ENCODE measurements at places on chromosomes 5 and 9. TPM values are rescaled to one million over a fixed set of nuclear protein-coding genes. Genes with fewer than 3 reads are reported as not detected.

DNA sequence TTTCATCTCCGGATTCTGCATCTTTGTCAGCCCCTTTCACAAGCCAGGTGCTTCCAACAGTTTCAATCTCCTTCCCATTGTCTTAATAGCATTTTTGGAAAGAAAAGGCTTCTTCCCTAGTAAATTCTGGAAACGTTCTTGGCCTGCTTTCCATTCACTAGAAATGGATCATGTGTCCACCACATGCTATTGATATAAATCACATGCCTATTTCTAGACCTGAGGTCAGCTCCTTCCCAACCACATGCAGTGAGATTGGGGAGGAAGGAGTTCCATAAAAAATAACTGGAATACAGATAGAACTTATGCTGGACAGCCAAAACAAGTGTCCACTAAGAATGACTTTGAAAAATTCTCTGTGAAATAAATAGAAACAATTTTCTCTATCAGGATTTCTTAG is 181.6 kb upstream of the TMEM161B start:
- no peaks in the 10 kb centered on the region for H3K36me3 ChIP-seq
- H3K4me1 ChIP-seq, result no peaks in the 10 kb centered on the region
- H3K27me3 ChIP-seq, result peaks cover 19% of the 10 kb centered on the region
- DNase-seq, result no peak
- no peak overlapping the region for H3K27ac ChIP-seq

The PCDHGA11 gene
- not detected for total RNA-seq

The ZNF483 gene
- 2.6 TPM for total RNA-seq

- peaks cover 7% of the 10 kb centered on the region for H3K27me3 ChIP-seq
- no peaks in the 10 kb centered on the region for H3K36me3 ChIP-seq
- H3K27ac ChIP-seq, result no peak overlapping the region
- no peak for DNase-seq
These were observed 610.9 kb downstream of the RAB3C start for GRCh38 chr5:59193616-59194319.

The IL33 gene
- total RNA-seq, result not detected

GRCh38 chr9:4020038-4020754 is 279.7 kb downstream of the GLIS3 start:
- no peaks in the 10 kb centered on the region for H3K36me3 ChIP-seq
- peaks cover 8% of the 10 kb centered on the region for H3K27me3 ChIP-seq
- H3K4me1 ChIP-seq, result peaks cover 4% of the 10 kb centered on the region

The FBP2 gene
- total RNA-seq, result not detected

DNA sequence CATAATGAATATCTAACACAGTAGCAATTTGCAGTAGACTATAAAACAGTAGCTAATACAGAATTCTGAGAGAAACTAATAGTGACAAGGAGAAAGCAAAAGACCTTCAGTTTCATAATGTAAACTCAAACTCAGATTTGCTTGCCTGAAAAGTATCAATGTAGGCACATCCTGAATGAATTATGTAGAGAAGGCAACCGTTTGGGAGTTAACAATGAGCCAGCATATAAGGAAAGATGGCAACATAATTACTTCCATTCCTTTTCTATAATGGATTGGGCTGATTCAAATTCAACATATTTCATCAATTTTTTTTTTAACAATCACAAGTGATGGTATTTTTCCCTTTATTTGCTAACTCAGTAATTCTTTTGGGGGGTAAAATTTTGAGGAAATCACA is 261.6 kb downstream of the SEMA5A start:
- H3K4me1 ChIP-seq, result no peaks in the 10 kb centered on the region
- H3K27me3 ChIP-seq, result no peaks in the 10 kb centered on the region
- H3K36me3 ChIP-seq, result no peaks in the 10 kb centered on the region
- H3K27ac ChIP-seq, result no peak overlapping the region
- DNase-seq, result no peak

The SLC6A18 gene
- total RNA-seq, result not detected

The INSL6 gene
- total RNA-seq, result not detected

GRCh38 chr5:50724262-50724661 is 57.8 kb downstream of the PARP8 start:
- H3K27me3 ChIP-seq, result no peaks in the 10 kb centered on the region
- H3K4me1 ChIP-seq, result peaks cover 77% of the 10 kb centered on the region
- no peak overlapping the region for H3K27ac ChIP-seq

The CBY3 gene
- 0.47 TPM for total RNA-seq

- DNase-seq, result no peak
- peaks cover 2% of the 10 kb centered on the region for H3K27me3 ChIP-seq
- H3K27ac ChIP-seq, result no peak overlapping the region
- no peaks in the 10 kb centered on the region for H3K36me3 ChIP-seq
- no peak overlapping the region for H3K4me3 ChIP-seq
These were observed 42.6 kb downstream of the LPAR1 start for GRCh38 chr9:110995420-110996340.

DNA sequence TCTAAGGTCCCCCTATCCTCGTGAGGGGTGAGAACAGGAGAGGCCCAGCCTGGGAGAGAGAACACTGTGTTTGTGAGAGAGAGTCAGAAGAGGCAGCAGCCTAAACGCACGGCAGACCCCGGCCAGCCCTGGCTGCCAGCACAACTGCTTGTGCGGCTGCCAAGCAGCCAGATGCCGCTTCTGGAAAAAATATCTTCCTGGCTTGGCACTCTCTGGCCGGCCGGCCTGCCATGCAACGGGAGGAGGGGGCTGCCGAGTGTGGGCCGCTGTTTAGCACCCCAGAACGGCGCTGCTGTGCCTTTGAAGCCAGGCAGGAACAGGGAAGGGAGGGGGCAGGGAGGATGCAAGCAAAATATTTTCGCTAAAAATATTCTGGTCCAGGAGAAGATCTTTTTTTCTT is 105.0 kb downstream of the FGF18 start:
- no peak overlapping the region for H3K27ac ChIP-seq
- no peak for DNase-seq
- H3K4me3 ChIP-seq, result no peak overlapping the region

The CWC27 gene
- 32.3 TPM for total RNA-seq

The ZFP2 gene
- total RNA-seq, result 0.69 TPM

GRCh38 chr9:38048316-38048969 is 20.6 kb downstream of the SHB start:
- DNase-seq, result no peak
- H3K27me3 ChIP-seq, result no peaks in the 10 kb centered on the region
- peaks cover 6% of the 10 kb centered on the region for H3K4me1 ChIP-seq
- H3K36me3 ChIP-seq, result no peaks in the 10 kb centered on the region

The NR5A1 gene
- not detected for total RNA-seq

The IFNA2 gene
- total RNA-seq, result not detected

- H3K4me1 ChIP-seq, result no peaks in the 10 kb centered on the region
- H3K27ac ChIP-seq, result no peak overlapping the region
- H3K36me3 ChIP-seq, result no peaks in the 10 kb centered on the region
- DNase-seq, result no peak
These were observed 101.1 kb downstream of the MUSK start for GRCh38 chr9:110769667-110770066.

GRCh38 chr5:101431201-101431600 is 528.1 kb upstream of the ST8SIA4 start:
- DNase-seq, result no peak
- no peaks in the 10 kb centered on the region for H3K36me3 ChIP-seq
- H3K27ac ChIP-seq, result no peak overlapping the region
- no peak overlapping the region for H3K4me3 ChIP-seq

GRCh38 chr5:159490507-159490906 is 160.2 kb upstream of the IL12B start:
- H3K4me1 ChIP-seq, result no peaks in the 10 kb centered on the region
- H3K27ac ChIP-seq, result no peak overlapping the region
- no peak for DNase-seq

The PDE6A gene
- total RNA-seq, result not detected

DNA sequence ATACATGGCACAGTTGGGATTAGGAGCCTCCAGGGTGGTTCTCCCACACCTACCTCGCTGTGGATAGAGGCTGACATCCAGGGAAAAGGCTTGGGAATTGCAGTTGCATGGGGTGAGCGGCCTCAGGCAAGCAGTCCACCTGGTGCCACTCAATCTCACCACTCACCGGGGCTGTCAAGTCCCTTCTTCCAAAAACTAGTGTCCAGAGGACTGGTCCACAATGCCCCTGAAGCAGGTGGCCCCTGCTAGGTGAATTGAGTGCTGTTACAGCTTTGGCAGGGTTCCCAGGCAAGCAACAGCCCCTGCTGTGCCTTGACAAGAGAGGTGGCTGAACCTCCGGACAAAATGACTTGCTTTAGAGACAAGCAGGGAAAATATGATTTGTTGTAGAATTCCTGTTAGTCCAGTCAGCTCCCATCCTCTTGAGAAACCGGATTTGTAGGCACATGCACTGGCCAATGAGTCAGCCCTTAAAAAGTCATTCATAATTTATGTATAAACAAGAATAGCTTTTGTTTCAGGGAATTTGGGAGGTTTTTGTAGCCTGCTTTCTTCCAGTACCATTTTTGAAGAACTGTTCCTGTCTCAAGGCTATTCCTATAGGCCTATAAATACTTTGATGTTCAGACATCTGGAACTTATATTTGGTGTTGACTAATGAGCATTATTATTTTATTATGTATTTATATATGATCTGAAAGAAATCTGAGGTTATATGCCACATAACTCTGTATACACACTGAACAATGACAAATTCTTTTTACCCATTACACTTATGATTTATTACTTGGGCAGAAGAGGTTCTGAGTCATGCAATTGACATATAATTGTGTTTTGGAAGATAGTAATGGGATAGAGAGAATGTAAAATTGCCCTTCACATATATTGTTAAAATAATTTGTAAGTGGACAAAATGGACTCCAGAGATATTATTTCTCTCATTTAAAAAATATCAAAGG is 411.1 kb downstream of the ACTL7B start:
- H3K27me3 ChIP-seq, result no peaks in the 10 kb centered on the region
- H3K4me1 ChIP-seq, result no peaks in the 10 kb centered on the region
- H3K27ac ChIP-seq, result no peak overlapping the region
- no peak for DNase-seq
- H3K36me3 ChIP-seq, result no peaks in the 10 kb centered on the region

DNA sequence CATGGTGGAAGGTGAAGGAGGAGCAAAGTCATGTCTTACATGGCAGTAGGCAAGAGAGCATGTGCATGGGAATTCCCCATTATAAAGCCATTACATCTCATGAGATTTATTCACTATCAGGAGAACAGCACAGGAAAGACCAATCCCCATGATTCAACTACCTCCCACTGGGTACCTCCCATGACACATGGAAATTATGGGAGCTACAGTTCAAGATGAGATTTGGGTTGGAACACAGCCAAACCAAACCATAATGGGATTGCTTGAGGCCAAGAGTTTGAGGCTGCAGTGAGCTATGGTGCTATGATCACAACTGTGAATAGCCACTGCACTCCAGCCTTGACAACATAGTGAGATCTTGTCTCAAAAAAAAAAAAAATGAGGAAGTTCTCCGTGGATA is 581.8 kb downstream of the TAF11L14 start:
- no peaks in the 10 kb centered on the region for H3K36me3 ChIP-seq
- H3K4me1 ChIP-seq, result no peaks in the 10 kb centered on the region
- no peak for DNase-seq
- no peak overlapping the region for H3K27ac ChIP-seq
- no peak overlapping the region for H3K4me3 ChIP-seq

GRCh38 chr5:91255396-91256141 is 127.5 kb downstream of the ARRDC3 start:
- no peak overlapping the region for H3K27ac ChIP-seq
- H3K4me3 ChIP-seq, result no peak overlapping the region
- no peaks in the 10 kb centered on the region for H3K36me3 ChIP-seq
- no peaks in the 10 kb centered on the region for H3K27me3 ChIP-seq
- no peaks in the 10 kb centered on the region for H3K4me1 ChIP-seq
